ENCODE measurements at places on chromosomes 2 and 18.

GRCh38 chr2:100924122-100924519 is 78.0 kb upstream of the RPL31 start:
- no peak for DNase-seq

DNA sequence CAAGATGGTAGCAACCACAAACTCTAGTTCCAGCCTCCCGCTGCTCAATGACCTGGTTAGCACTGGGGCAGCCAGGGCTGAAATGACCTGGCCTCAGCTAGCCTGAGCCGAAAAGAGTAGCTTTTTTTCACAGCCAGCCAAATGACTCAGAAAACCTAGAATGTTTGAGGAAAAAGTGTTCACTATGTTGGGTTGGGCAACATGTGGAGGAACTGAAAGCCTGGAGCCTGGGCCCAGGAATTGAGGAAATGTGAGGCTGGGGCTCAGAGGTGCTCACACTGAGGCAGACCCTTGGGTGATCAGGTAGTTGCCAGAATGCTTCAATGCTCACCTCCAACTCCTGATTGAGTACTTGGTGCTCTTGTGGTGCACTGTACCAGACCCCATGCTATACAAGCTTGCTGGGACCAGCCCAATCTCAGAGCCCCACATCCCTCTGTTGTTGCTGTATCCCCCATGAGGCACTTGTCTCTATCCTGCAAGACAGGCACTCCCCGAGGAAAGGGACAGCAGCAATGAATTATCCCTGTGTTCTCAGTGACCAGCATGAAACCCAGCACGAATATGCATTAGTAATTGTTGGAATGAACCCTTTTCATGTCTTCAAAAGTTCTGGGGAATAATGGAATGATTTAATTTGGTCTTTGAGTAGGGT is 116.2 kb downstream of the USP34 start:
- DNase-seq: no peak

DNA sequence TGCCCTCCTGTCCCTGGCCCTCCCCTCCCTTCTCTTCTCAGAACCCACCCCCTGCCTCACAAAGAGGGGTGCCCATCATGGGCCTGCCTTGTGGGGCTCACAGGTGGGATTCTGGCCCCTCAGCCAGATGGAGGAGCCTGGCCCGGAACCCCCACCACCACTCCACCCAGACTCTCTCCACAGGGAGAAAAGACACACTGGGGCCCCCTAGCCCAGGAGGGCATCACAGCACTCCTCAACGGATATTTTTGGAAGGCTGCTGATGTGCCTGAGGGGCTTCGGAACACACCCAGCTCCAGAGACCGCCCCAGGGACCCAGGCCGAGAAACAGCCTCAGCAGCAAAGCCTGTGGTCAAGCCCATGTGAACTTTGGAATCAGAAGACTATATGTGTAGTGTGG is 9.9 kb downstream of the KCNIP3 start:
- DNase-seq: no peak

- DNase-seq: no peak
Measured at GRCh38 chr18:55086906-55087305, 127.6 kb upstream of the CCDC68 start.

GRCh38 chr2:10220902-10221391 is 81.8 kb upstream of the HPCAL1 start:
- peak; percentile 40 for DNase-seq

DNA sequence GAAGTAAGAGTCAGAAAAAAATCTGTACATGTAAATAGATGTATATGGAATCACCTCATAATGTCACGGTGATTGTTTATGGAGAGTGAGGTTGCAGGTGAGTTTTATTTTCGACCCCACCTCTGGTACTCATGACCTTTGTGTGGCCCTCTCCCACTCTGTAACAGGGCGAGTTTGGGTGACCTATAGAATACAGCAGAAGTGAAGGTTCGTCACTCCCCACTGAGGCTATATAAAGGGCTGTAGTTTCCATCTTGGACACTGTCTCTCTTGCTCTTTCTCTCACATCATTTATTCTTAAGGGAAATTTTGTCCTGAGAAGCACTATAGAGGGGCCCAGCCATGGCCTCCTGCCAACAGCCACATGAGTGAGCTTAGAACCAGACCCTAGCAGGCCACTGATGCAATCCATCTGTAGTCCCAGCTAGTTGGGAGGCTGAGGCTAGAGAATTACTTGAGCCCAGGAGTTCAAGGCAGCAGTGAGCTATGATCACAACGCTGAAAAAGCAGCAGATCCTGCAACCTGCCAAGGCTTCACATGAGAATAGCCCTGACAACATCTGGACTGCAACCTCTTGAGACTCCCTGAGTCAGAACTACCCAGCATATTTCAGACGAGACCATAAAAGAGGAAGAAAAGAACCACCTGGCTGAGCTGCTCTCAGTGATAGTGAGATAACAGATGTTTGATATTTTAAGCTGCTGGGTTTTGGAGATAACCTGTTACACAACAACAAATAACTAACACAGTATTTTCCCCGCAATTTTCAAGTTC is 74.3 kb upstream of the SLC1A4 start:
- no peak for DNase-seq

DNA sequence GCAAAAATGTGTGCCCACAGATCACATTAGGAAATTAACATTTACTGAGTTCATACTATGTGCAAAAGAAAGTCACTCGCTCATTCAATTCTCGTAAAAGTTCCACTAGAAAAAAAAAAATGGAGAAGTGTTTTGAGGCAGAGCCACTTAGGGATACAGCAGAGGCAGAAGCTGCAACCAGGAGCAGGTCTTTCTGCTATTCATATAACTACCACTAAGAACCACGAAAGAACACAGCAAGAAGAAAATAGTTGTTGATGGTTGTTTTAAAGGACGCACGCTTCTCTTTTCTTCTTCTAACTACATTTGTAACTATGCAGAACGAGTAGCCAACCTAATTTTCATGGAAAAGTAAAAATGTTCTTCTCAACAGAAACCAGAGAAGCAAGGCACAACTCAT is 45.0 kb downstream of the ROCK2 start:
- no peak for DNase-seq

DNA sequence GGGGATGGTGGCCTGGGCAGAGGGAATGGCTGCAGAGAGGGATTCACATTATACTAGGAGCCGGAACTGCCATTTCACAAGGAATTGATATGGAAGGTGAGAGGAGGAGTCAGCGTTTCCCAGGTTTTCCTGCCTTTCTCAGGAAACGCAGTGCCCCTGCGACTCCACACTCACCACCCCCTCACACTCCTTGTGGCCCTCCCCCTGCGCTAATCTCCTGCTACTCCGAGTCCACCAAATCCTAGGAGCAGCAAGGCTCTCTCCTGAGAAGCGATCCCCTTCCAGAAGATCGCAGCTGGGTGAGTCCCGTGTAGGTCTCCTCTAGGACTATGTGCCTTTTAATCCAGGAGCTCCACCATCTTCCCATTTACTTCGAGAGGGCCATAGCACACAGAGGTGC is 140.6 kb downstream of the VAPA start:
- DNase-seq: no peak

DNA sequence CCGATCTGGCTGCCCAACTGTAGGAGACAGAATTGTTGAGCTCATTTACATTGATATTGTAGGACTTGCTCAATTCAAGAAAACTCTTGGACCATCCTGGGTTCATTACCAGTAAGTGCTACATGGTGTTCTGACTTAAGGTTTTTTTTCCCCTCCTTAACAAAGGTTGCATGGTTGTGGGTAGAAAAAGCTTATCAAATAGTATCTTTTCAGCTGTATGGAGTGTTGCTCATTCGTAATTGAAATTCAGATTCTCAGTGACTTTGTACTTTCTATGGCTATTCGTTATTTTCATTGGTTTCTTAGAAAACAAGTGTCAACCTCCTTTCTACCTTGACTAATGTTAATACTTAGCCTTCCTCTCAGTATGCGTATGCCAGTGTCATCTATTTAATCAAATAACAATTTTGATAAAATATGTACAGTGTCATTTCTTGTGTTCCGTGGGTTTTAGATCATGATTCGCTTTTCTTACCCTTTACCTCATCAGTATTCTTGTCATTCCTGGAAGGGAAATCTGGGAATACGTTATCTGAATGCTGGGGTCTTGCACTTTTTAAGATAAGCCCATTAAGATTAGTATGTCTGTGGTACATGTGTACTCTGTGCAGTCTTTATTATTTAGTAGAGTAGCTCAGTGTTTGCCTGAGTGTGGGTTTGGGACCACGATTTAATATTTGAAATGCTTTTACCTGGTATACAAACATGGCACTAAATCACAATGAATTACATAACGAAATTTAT is 91.3 kb downstream of the MGAT5 start:
- no peak for DNase-seq

DNA sequence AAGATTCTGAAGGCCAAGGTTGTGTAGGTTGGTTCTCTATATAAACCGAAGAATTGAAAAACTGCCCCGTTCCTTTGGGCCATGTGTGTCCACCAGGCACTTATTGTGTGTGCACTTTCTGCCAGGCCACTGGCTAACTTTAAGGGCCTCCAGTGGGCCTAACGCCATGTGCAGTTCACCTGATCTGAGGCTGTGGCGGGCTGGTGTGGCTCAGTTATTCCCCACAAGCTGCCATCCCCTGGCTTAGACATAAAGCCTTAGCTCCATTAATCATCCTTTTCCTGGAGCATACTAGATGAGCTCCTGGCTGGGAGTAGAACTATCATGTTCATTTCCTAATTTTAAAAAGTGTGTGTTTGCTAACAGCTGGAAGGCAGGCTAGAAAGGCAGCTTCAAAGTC is 304.1 kb upstream of the TNP1 start:
- DNase-seq: no peak

- no peak for DNase-seq
Measured at GRCh38 chr18:35672897-35673296, 91.4 kb downstream of the GALNT1 start.

DNA sequence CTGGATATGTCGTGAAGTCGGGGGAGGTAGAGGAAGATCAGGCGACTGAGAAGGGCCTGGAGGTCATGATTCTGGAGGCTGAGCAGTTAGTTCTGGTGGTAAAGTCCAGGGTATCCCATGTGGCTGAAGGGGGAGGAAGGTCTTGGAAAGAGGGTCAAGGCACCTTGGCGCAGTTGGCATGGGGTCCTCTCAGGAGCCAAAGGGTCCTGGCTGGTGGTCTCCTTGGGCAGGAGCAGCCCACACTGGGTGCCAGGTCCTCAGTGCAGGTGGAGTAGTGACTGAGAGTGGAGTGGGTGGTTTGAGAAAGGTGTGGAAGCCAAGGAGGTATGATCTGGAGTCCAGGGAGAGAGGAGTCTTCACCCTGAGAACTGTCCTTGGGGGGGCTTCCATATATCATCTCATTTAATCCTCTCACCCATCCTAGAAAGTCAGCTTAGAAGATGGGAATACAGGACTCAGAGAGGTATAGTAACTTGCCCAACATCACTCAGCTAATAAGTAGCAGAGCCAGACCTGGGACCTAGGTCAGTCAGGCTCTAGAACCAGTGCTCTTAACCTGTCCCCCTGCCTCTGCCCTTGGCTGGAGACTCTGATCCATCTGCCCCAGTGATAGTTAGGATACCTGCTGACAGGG is 24.5 kb downstream of the FBXO41 start:
- DNase-seq: no peak

GRCh38 chr2:109645412-109646184 is 31.4 kb downstream of the SOWAHC start:
- DNase-seq: no peak

DNA sequence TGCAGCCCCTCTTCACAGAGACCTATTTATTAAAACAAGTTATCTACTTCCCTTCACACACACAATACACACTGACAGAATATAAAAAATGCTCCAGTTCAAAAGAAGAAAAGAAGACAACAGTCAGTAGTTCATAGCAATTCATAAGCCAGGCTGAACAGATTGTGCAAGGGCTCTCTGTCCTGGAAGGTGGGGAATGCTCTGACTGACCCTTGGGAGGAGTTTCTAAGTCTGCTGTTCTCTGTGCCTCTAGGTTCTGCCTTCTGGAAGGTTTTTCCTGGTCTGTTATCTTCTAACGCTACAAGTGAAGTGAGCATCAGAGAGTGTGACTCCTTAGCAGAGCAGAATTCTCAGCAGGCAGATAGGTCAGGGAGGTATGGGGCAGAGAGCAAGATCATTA is 35.7 kb downstream of the SP3 start:
- DNase-seq: no peak

DNA sequence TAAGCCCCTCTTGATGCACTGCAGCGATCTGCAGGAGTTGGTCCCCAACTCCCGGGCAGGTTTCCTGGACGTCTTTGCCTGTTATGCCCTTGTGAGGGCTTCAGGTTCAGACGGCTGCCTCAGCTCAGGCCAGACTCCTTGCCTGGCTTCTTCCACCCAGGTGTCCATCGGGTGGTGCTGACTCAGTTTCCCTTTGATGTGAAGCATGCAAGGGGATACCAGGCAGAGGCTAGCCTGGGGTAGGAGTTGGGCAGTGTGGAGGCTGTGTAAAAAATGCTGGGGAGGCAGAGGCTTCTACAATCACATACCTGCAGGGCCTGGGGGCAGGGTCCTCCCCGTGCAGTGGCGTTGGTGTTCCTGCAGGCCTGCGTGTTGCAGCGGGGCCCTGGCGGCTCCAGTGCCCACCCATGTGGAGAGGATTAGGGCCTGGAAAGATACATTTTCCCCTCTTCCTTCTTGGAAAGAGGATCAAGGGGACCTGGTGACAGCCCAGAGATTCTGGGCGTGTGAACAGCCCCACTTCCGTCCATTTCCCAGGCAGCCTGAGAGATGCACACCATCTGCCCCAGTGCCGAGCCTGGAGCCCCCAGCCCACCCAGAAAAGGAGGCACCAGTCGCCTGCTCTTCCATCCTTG is 338.3 kb downstream of the DYSF start:
- DNase-seq: no peak

DNA sequence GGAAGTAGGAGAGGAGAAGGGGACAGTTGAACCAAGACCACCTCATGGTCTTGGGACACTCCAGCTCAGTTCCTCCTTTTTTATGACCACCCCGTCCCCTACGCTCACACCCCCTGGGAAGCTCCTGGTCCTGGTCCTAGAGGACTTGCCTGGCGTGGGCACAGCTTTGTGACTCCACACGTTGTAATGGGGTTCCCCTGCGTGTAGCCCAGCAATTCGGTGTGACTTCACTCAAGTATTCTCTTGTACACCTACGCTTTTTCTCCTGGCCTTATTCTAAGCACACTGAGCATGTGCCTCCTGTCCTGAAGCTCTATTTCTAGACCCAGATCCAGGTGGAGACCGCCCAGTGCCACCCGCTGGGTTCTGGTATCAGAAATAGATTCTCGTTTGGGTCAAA is 36.1 kb upstream of the B3GNT7 start:
- no peak for DNase-seq

DNA sequence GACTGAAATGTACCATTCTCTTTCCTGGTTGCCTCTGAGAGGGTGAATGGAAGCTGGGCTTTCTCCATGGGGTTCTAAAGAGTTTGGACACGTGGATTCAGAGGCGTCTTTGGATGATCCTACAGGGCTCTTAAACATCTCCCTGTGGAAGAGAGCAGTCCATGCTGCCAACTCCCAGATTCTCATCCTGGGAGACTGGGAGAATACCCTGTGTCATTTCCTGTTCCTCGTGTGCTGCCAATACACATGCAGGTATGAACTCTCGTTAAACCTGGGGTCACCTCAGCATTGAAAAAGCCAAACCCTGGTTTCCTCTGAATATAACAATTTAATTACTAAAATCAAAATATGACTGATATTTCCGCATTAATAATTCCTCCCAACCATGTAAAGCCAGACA is 73.3 kb upstream of the NT5C1B start:
- DNase-seq: no peak

- no peak for DNase-seq
Measured at GRCh38 chr2:47227532-47228279, 72.6 kb upstream of the STPG4 start.

GRCh38 chr2:138763971-138764370 is 16.2 kb downstream of the NXPH2 start:
- no peak for DNase-seq
